Hepatocyte (in vitro differentiated cells): ENCODE measurements at places on chromosomes 7 and 10.

GRCh38 chr7:134922720-134923704 is 63.3 kb upstream of the AGBL3 start:
- DNase-seq, result no peak

- DNase-seq, result no peak
Observed at GRCh38 chr7:105269397-105269796, 119.3 kb downstream of the SRPK2 start.

DNA sequence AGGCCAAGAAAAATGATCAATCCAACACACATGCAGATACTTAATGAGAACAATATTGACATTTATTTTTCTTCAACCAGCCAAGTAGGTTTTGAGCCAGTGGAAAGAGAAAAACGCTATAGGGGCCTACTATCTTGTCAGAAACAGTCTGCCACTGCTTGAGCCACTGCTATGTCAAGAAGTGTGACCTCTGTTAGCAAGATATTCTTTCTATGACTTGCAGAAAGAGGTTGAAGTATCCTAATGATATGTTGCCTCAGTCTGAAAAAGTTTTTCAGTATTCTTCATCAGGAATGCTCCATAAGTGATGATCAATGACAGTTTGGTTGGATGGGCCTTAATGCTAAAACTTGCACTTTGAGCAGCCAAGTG is 328.4 kb upstream of the KCND2 start:
- DNase-seq, result no peak

GRCh38 chr7:108135446-108136190 is 5.5 kb upstream of the LAMB4 start:
- DNase-seq, result no peak

GRCh38 chr10:101829561-101830315 is 11.5 kb upstream of the OGA start:
- DNase-seq, result peak; percentile 79

DNA sequence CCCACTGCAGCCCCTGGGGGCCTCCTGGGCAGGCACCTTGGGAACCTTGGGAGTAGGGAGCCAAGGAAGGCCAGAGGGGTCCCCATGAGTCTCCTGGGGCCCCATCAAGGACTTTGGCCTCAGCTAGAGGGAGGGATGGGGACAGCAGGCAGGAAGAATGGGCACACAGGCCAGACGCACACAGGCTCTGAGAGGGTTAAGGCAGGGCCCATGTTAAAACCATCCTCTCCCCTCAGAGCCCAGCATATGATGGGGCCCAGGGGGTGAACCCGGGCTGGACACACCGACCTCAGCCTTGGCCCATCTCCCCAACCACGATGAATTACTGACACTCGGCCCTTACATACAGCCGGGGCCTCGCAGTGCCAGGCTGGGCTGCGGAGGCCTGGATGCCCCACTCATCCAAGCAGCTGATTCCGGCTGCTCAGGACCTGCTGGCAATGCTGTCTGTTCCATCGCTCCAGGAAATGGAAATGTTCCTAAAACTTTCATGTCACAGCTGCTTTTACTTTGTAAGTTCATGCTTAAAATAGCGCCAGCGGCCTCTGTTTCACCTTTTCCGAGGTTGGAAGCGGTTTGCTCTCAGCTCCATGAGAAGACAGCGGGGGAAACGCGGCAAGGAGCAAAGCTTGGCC is 17.3 kb upstream of the INPP5A start:
- peak; percentile 74 for DNase-seq

GRCh38 chr10:114110174-114110972 is 63.6 kb downstream of the CCDC186 start:
- DNase-seq, result peak; percentile 37

DNA sequence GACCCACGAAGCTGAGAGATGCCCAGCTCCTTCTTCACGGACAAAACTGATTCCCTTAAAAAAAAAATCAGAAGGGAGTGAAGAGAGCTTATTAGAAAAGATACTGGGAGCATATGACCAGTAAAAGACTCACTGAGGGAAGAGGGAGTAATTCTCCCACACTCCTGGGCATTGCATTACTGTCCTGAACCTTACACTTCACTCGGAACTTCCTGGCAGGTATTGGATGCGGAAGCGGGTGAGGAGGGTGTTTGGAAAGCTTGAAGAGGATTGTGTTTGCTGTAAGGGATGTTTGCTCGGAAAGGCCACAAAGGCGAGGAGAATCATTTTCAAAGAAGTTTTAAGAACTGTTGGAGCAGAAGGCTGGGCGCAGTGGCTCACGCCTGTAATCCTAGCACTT is 375 bp downstream of the HKDC1 start:
- DNase-seq, result no peak

GRCh38 chr7:155962191-155962967 is 150.1 kb upstream of the SHH start:
- no peak for DNase-seq

GRCh38 chr7:80764132-80764531 is 125.7 kb downstream of the CD36 start:
- no peak for DNase-seq

- DNase-seq, result peak; percentile 64
Observed at GRCh38 chr10:133276435-133277201, at the start of gene ADAM8. Gene ADAM8 (minus strand): TSS chr10:133276868. CDS start chr10:133276817, 51 bp downstream.

- DNase-seq, result peak; percentile 70
Observed at GRCh38 chr7:101743241-101743994, 74.0 kb upstream of the CUX1 start.

GRCh38 chr10:126564326-126564888 is 106.1 kb downstream of the C10orf90 start:
- DNase-seq, result no peak

DNA sequence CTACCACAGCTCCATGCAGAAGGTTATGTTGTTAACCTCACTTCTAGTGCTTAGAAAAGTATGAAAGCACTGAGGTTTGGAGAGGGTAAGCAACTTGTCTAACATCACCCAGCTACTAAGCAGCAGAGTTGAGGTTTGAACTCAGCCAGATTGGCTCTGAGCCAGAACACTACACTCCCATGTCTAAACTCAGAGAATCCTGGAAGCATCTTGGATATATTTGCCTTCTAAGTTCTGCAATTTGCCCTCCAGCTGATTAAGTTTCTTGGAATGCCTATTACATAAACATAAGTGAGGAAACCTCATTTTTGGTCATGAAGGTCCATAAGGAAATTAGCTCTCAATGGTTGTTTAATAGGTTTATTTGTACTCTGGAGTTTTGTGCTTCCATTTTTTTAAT is 78.1 kb upstream of the PHYHIPL start:
- DNase-seq, result peak; percentile 34

- DNase-seq, result no peak
Observed at GRCh38 chr7:90532231-90532929, 62.9 kb downstream of the PTTG1IP2 start.

- DNase-seq, result peak; percentile 41
Observed at GRCh38 chr7:116218051-116218645, 7.8 kb downstream of the TES start.

- no peak for DNase-seq
Observed at GRCh38 chr7:39133088-39133487, 155.4 kb downstream of the POU6F2 start.

- DNase-seq, result no peak
Observed at GRCh38 chr7:38481401-38481800, 149.8 kb downstream of the AMPH start.

DNA sequence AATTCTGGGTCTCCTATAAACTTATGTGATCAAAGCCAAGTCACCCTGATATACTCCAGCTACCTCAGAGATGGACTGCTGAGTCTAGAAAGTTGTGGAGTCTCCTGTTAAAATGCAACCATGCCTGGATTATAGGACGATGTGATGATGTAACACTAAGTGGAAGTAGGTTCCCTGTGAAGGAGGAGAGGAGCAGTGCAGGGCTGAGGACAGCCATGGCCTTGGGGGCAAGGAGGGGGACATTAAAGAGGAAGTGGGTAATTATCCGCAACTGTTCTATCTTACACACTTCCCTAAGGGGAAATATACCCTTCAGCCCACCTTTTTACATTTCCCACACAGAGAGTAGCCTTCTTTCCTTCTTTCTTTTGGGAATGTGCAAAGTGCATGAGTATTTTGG is 63.8 kb downstream of the MTPN start:
- DNase-seq, result no peak

GRCh38 chr7:37550426-37550825 is 101.8 kb upstream of the ELMO1 start:
- no peak for DNase-seq

GRCh38 chr7:136163340-136163801 is 186.2 kb upstream of the MTPN start:
- peak; percentile 7 for DNase-seq

DNA sequence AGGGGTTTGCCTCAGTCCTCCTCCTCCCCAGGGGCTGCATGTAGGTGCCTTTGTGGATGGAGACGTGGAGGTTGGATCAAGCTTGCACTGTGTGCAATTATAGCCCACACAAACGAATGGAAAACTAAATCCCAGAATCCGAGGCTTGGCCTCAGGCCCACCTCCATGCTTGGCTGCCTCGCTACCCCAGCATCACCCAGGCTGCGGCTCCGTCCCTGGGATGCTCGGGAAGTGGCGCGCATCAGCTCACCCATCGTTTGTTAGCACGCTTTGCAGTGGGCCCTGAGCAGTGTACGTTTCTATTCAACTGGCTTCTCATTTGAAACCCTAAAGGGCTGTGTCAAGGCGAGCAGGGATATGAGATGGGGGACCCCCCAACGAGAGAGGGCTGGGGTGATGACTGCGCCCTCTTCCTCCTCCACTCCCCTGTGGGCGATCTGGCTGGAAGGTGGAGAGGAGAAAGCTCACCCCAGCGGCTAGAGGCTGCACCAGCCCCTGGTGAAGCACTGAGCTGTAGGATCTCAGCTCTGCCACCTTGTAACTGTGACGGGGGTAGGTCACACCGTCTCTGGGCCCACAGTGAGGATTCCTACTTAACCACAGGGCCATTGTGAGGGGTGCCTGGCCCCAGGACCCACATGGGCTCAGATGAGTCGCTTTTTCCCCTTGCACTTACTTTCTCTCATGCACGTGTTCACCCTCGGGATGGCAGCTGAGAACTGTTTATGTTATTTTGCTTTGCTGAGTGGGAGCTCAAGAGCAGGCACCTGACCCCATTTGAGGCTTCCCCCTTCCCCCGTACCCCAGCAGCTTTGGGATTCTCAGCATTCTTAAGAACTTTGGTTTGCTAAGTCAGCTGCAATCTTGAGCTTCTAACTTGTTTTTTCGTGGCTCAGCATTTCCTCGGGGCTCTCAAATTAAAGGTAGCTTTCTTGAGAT is 12.7 kb upstream of the BTBD16 start:
- DNase-seq, result peak; percentile 35

DNA sequence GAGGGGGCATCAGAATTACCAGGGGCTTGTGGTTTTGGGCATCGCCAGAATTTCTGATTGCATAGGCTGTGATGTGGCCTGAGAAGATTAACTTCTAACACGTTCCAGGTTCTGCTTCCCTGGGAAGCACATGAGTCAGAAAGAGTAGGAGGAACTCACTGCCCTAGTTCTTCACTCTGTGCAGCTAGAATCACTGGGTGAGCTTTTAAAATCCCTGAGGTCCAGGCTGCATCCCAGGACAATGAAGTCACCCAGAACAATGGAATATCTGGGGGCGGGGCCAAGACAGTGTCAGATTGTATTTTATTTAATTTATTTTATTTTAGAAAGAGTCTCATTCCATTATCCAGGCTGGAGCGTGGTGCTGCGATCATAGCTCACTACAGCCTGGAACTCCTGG is 636.5 kb downstream of the CALN1 start:
- DNase-seq, result no peak

- no peak for DNase-seq
Observed at GRCh38 chr7:99455874-99456273, 10.1 kb downstream of the ATP5MF start.

DNA sequence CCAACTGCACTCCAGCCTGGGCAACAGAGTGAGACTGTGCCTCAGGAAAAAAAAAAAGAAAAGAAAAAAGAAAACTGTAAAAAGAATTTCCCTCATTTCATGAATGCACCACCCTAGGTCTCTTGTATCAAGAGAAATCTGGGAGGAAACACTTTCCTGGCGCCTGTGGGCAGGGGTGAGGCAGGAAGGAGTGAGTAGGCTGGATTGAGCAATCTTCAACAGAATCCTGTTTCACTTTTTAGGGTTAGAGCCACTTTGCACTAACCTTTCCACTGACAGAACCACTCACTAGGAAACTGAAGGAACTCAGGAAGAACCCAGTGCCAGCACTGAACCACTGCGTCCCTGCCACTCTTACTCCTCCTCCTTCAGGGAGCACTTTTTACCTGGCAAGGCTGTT is 282.1 kb downstream of the CCDC3 start:
- DNase-seq, result no peak

GRCh38 chr10:13491747-13492360 is 37.0 kb downstream of the BEND7 start:
- no peak for DNase-seq

GRCh38 chr7:26200038-26200443 is 505 bp downstream of the HNRNPA2B1 start:
- peak; percentile 86 for DNase-seq

- no peak for DNase-seq
Observed at GRCh38 chr10:6185039-6185716, 17.6 kb upstream of the PFKFB3 start.

DNA sequence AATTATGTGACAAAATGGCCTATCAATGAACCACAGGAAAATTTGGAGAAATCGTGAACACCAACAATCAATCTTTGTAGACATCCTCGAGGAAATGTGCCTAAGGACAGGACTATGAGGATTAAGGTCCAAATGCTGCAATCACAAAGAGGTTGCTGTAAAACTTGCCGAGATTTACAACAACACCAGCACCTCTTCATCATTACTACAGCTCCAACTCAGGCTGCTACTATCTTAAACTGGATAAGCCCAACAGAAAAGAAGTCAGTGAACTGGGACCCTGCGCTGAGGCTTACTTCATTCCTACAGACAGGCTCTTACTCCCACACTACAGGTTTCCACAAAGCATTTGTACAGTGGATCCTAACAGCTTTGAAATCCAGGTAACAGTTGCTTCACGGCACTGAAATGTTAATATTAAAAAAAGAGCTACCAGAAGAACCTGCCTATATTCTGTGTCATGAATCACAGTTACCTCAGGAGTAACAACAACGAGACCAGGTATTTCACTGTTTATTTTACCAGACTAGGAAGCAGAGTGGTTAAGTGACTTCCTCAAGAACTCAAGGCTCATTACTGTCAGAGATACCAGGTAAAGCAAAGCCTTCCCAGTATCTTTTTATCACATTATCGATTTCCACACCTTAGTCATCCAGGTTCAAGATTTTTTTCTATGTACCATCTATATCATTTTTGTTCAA is 23.9 kb downstream of the CACUL1 start:
- DNase-seq, result peak; percentile 32
